ENCODE measurements at places on chromosomes 1 and 21. TPM values are rescaled to one million over a fixed set of nuclear protein-coding genes. Genes with fewer than 3 reads are reported as not detected.

GRCh38 chr1:53332186-53332564, 4.3 kb upstream of the LRP8 start:
- no peak for DNase-seq

DNA sequence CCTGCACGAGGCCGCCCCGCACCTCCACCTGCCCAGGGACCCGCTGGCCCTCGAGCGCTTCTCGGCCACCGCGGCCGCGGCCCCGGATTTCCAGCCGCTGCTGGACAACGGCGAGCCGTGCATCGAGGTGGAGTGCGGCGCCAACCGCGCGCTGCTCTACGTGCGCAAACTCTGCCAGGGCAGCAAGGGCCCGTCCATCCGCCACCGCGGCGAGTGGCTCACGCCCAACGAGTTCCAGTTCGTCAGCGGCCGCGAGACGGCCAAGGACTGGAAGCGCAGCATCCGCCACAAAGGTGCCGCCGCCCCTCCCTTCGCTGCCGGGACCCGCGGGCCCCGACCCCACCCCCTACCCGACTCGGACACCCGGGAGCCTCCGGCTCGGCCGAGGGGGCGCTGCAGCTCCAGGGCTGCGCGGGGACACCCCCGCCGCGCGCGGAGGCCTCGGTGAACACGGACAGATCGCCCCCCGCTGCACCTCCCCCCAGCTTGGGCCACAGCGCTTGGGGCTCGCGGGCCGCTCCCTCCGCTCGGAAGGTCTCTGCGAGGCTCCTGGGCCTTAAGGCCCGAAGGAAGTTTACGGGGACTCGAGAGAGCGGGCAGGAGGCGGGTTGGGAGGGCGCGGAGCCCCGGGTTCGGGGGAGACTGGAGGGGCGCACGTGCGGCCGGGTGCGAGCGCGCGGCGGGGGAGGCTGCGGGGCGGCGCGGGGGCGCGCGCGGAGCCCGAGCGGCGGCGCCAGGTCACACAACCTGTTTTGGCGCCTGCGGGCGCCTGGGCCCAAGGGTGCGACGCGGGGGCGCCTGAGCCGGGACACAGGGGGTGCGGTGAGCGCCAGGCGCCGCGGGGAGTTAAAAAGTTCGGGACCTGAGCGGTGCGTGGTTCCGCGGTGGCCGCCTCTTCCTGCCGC, 1.2 kb downstream of the SAMD11 start:
- DNase-seq: no peak

Gene DCST1
- not detected for polyA plus RNA-seq

GRCh38 chr1:240635466-240636256, 23.7 kb upstream of the GREM2 start:
- no peak for DNase-seq

Gene ATP1A1
- polyA plus RNA-seq: 68.6 TPM

GRCh38 chr1:53600561-53600960, 138.4 kb downstream of the GLIS1 start:
- DNase-seq: no peak
